Heart left ventricle (tissue), 16 donors: ENCODE measurements at places on chromosomes 1 and 21. TPM values are rescaled to one million over a fixed set of nuclear protein-coding genes. Genes with fewer than 3 reads are reported as not detected.

GRCh38 chr1:183773482-183774274 is 31.2 kb upstream of the RGL1 start:
- DNase-seq, result no peak

DNA sequence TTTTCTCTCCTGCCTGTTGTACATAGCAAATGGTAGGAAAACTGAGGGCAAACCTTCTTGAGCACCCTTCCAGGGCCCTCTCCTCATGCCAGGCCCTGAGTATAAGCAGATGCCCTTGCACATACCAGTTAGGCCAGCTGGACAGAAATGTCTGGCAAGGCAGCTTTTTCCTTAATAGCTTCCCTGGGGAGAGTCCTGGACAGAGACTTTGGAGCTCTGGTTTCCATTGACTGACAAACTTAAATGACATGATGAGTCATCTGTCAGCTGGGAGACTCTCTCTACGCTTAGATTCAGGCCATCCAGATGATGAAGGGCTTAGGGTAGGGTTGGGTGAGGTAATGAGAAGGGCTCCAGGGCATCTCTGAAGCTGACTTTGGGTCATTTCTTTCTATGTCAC is 317.5 kb downstream of the ASTN1 start:
- DNase-seq, result no peak

DNA sequence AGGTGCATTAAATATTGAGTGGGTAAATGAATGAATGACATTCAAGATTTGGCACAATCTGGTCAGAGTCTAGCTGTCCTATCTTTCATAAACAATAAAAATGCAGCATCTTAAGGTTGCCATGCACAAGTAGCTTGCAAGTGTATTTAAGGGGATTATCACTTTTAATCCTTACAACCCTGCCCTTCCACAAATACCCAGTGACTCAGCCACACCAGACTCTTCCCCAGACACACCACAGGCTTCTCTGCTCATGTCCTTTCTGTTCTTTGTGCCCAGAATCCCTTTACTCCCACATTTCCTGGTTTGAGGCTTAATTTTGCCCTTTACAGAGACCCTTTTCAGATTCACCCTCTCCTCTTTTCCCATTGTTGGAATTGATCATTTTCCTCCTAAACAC is 59.8 kb downstream of the KIRREL1 start:
- DNase-seq, result no peak

- DNase-seq, result no peak
These were observed 6.9 kb upstream of the DNAH14 start for GRCh38 chr1:224922404-224923164.

DNA sequence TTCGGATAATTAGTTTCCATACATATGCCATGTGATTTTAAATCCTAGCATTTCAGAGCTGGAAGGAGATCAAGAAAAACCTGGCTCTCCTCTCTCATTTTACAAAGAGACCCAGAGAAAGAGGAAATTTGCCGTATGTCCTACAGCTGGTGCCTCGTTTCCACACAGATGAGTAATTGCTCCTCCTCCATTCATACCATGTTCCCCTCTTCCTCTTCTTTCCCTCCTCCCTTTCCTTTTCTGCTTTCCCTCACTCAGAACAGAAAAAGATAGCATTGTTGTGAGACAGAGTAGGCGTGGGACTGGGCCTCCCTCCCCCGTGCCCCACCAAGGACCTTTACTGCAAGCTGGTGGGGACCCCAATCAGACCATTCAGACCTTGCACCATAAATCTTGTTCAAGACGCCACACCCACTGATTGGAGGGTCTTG is 13.7 kb upstream of the SLC44A3 start:
- DNase-seq, result no peak

- DNase-seq, result no peak
These were observed 25.7 kb downstream of the STK40 start for GRCh38 chr1:36359911-36360550.

DNA sequence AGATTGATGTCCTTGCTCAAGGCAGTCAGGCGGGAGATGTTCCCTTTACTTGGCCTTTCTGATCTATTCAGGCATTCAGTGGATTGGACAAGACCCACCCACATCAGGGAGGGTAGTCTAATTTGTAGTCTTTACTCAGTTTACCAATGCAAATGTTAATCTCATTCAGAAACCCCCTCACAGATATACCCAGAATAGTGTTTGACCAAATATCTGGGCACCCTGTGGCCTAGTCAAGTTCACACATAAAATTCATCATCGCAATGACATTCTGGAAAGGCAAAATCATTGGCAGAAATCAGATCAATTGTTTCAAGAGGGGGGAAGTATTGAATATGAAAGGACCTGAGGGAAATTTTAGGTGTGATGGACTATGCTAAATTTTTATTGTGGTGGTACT is 12.5 kb upstream of the SFT2D2 start:
- no peak for DNase-seq

GRCh38 chr1:54506594-54506993 is 41.4 kb upstream of the ACOT11 start:
- DNase-seq, result no peak

DNA sequence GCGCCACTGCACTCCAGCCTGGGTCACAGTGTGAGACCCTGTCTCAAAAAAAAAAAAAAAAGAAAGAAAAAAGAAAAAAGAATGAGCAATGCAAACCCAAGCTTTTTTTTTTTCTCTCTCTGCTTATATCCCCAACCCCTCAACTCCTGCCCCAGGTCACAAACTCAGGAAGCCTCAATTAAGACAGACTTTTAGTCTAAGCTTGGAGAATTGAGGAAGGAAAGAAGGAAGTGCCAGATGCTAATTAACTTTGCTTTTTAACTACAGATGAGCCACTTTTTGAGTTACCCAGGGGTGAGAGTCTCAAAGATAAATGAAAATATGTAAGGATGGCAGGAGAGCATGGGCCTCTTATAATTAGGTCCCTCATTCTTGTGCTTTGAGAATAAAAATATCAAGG is 33.3 kb downstream of the PIK3CD start:
- DNase-seq, result no peak

- DNase-seq, result no peak
These were observed 1.0 kb upstream of the EXO1 start for GRCh38 chr1:241846862-241847539.

GRCh38 chr1:15453734-15454133 is 2.8 kb upstream of the CELA2A start:
- no peak for DNase-seq

- peak; percentile 53 for DNase-seq
These were observed 592 bp downstream of the ZNF692 start for GRCh38 chr1:248858096-248858890.

DNA sequence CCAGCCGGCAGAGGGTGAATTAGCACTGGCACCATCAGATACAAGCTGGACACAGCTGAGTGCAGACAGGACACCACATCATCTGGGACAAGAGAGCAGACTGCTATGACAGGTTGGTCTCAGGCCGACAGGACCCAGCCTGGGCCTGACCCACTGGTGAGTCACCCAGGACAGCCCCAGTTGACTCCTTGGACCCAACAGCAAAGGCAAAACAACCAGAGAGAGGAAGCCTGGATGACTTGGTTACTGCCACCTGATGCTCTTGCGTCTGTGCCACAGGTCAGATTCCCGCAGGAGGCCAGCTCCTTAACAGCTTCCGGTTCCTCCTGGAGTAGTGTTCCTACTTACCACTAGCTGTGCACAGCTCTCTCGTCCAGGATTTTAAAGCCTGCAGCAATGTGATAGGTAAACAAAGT is 18.5 kb downstream of the CCN1 start:
- no peak for DNase-seq

DNA sequence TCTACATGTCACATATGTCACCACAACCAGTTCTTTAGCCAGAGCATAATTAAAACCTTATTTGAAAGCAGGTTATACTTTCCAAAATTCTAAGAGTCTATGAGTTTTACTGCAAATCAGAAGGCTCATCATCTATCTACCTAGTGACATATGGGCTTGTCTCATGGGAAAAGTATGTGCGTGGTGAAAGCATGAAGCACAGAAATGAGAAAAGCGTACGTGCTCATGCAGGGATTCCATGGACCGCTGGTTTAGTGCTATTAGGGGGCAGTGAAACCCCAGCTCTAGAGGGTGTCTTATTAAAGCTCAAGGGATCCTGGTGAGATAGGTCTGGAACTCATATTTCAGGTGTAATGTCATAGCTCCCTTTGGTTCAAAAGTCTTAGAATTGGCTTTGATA is 50.2 kb downstream of the FAM163A start:
- DNase-seq, result no peak

- DNase-seq, result no peak
These were observed 708.8 kb upstream of the CHRM3 start for GRCh38 chr1:238677567-238677966.

GRCh38 chr1:26887125-26887524 is 3.0 kb downstream of the GPN2 start:
- no peak for DNase-seq

DNA sequence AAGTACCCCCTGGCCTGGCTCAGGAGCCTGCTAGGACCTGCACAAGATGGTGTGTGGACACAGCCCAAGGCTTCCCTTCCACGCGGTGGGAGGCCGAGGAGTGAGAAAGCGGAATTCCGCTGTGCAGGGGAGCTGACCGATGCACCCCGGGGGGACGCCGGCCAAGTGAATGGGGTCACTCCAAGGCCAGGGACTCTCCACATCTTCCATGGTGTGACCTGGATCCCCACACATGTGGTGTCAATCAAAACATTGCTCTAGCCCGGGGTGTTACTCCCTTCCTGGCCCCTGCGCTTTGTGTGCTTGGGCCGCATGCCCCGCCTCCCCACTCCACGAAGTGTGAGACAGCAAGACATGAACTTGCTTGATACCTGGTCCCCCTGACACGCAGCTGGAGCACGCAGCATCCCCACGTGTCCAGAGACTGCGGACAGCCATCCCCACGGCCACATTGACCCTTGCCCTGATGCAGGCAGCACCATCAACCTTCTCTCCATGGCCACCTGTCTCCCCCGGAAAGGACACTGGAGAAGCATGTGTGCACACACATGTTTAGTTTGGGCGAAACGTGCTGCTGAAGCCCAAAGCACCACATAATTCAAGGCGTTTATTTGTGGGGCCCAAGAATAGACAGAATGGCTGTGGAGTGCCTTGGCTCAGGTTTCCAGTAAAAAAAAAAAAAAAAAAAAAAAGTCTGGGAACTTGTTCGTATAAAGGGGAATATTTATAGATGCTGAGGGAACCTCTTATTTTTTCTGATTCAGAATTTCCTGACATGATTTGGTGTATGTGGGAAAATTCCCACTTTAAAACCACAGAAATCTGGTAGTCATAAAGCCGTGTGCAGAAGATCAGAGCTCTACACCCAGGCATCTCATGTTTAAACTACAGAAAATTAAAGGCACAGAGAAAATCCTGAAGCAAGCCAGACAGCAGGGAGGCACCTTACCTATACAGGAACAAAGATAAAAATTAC is 171.7 kb downstream of the HUNK start:
- DNase-seq, result no peak

- DNase-seq, result no peak
These were observed 216.9 kb upstream of the NRIP1 start for GRCh38 chr21:15281714-15282113.

GRCh38 chr1:44808938-44809917 is 905 bp downstream of the BTBD19 start:
- DNase-seq, result peak; percentile 72

- no peak for DNase-seq
These were observed 100.0 kb downstream of the ETS2 start for GRCh38 chr21:38905752-38906151.

DNA sequence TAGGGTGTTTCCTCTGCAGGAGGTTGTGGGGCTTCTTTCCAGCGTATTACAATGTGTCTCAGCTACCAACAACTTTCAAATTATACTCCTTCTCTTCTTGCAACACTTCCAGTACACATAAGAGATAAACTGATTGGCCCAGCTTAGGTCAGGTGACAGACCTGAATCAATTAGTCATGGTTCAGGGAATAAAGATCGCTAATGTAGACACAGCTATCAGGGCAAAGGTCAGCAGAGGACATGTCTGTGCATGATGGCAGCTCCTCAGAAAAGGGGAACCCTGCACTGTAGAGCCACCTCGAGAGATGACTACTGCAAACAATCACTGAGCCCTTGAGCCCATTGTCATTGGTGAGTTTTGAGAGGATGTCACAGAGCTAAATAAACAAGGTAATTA is 36.8 kb upstream of the PKN2 start:
- no peak for DNase-seq

GRCh38 chr21:28588997-28589396 is 403.7 kb downstream of the LTN1 start:
- DNase-seq, result no peak

- DNase-seq, result no peak
These were observed 241.8 kb upstream of the KIAA0040 start for GRCh38 chr1:175434283-175434860.

- DNase-seq, result no peak
These were observed 3.5 kb upstream of the NBL1 start for GRCh38 chr1:19640363-19641316.

- DNase-seq, result no peak
These were observed 36.3 kb downstream of the SMYD2 start for GRCh38 chr1:214317300-214317699.

DNA sequence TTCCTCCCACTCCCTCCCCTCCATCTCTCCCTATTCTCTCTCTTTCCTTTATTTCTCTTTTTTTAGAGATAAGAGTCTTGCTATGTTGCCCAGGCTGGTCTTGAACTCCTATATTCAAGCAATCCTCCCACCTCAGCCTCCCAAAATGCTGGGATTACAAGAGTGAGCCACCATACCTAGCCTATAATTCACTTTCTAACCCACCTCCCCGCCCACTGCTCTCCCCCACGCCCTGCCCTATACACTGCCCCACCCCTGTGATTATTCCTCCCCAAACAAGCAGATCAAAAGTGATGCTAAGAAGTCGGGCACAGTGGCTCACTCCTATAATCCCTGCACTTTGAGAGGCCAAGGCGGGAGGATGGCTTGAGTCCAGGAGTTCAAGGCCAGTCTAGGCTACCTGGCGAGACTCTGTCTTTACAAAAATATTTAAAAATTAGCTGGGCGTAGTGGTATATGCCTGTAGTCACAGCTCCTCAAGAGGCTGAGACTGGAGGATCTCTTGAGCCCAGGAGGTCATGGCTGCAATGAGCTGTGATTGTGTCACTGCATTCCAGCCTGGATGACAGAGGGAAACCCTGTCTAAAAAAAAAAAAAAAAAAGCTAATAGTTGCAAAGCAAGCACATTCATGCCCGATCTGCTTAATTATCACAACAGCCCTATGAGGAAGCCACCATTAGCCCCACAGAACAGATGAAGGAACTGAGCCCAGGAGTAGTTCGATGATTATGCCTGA is 12.8 kb upstream of the E2F2 start:
- DNase-seq, result no peak

TNFSF4 gene
- 0.19 TPM for total RNA-seq

TNFAIP8L2 gene
- 0.49 TPM for total RNA-seq

CYYR1 gene
- 12.1 TPM for total RNA-seq

CENPS gene
- 8.7 TPM for total RNA-seq

SPRR1B gene
- not detected for total RNA-seq
